ENCODE measurements at places on chromosomes 16 and 17. TPM values are rescaled to one million over a fixed set of nuclear protein-coding genes. Genes with fewer than 3 reads are reported as not detected.

The CCL16 gene
- not detected for total RNA-seq

The ZSCAN10 gene
- total RNA-seq = not detected

The JPH3 gene
- total RNA-seq = 2.0 TPM

The GAS7 gene
- total RNA-seq = 47.1 TPM

The SLC13A2 gene
- not detected for total RNA-seq

The TEX2 gene
- 32.4 TPM for total RNA-seq

The LITAFD gene
- not detected for total RNA-seq

The ITGAL gene
- 5.4 TPM for total RNA-seq

The EMP2 gene
- 70.7 TPM for total RNA-seq

The RHBDF1 gene
- 86.9 TPM for total RNA-seq

The ANKRD40CL gene
- not detected for total RNA-seq

The ZPBP2 gene
- total RNA-seq = not detected

The CLEC10A gene
- 3.7 TPM for total RNA-seq

The KRT20 gene
- not detected for total RNA-seq

The TBC1D3G gene
- total RNA-seq = not detected

The CTRB2 gene
- not detected for total RNA-seq

The FTSJ3 gene
- 44.7 TPM for total RNA-seq

The TNFSF13 gene
- total RNA-seq = 20.1 TPM

The TRPV3 gene
- 3.2 TPM for total RNA-seq

The TMEM98 gene
- 85.0 TPM for total RNA-seq

The MMP25 gene
- total RNA-seq = 0.25 TPM

The GLIS2 gene
- total RNA-seq = 6.9 TPM

The KRT40 gene
- not detected for total RNA-seq

The ACE gene
- total RNA-seq = 9.6 TPM

The MAF gene
- total RNA-seq = 52.5 TPM

The SLC47A2 gene
- total RNA-seq = 0.74 TPM

The SOX8 gene
- total RNA-seq = 0.74 TPM

The VTN gene
- 2.7 TPM for total RNA-seq

The KRTAP4-9 gene
- not detected for total RNA-seq
